Stimulated activated CD8-positive, alpha-beta memory T cell treated with anti-CD3 and anti-CD28 coated beads, Interleukin-15, amount 100 ng/mL, for 24 hours (primary cell): ENCODE measurements at places on chromosomes 5 and 9.

GRCh38 chr9:15231788-15232635 is 75.0 kb downstream of the TTC39B start:
- no peak for DNase-seq

DNA sequence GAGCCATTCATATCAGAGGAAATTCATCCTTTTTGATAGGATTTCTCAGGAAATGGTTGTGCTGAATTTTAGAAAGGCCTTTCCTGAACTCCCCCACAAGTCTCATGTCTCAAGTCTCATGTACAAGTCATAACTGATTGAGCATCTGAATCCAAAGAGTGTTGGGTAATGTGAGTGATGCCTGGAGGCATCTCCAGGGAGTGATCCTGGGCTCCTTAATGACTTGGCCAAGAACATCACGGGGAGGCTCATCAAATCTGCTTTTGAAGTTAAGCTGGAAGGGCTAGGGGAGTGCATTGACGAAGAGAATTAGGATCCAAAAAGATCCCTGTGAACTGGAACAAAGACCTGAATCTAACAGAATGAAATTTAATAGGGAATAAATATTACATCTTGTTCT is 79.2 kb downstream of the MAST4 start:
- no peak for DNase-seq

GRCh38 chr5:31701642-31702299 is 62.8 kb downstream of the PDZD2 start:
- no peak for DNase-seq

- DNase-seq = no peak
Observed at GRCh38 chr9:88268886-88269285, 119.4 kb upstream of the SPIN1 start.

DNA sequence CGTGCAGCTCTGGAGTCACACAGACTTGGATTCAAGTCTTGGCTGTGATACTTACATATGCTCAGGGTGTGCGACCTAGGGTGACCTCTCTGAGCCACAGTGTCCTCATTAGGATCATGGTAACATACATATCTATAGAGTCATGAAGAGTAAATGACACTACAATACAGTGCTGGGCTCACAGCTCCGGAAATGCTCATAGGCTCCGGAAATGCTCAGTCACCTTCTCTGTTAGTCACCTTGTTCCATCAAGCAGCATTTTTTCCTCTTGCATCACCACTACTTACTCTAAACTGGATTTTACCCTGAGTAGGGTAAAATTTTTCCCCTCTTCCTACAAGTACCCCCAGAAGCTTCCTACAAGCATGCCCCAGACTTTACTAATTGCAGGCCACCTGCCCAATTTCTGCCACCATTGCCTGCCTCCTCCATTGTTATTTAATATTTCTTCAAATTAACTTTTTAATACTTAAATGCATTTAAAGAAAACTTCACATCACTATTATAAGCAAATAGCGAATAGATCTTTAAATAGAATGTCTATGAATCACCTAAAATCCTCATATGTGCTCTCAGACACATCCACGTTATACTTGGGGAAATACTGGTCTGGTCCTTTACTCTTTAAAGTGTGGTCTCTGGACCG is 147.6 kb upstream of the SPRY4 start:
- no peak for DNase-seq

DNA sequence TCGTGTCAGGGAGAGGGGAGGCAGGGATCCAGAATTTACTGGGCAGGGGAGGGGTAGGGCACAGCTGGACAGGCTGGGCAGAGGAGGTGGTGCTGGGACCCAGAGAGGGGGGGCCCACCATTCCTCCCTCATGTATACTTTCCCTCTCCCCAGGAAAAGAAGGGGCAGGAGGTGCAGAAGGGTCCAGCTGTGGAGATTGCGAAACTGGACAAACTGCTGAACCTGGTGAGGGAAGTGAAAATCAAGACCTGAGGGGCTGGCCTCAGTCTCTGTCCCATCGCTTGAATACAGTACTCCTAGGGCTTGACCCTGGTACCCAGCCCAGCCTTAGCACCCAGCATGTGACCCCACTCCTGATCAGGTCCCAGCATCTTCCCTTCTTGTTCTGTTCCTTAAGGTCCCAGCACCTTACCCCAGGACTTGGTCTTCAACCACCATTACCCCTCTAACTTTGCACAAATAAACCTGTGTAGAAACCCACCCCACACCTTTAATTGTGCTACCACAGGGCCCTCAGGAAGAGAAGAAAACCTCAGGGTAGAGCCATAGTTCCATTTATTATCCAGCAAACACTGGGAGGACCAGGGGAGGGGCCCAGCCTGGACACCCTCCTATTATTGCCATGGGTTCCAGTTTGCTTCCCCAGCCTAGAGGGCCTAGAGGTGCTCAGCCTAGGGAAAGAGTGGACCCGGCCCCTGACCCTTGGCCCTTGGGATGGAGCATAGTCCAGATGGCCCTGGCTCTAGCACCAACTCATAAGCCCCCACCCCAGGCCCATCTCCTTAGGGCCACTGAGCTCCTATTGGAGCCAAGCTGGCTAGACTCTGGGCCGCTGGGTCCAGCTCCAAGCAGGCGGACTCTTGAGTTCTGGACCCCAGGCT is 2.0 kb downstream of the ENHO start:
- DNase-seq = no peak

GRCh38 chr9:129351058-129351641 is 173.1 kb upstream of the IER5L start:
- no peak for DNase-seq

GRCh38 chr9:137218754-137219271 is 3.2 kb downstream of the RNF208 start:
- DNase-seq = no peak

- no peak for DNase-seq
Observed at GRCh38 chr5:1324719-1325190, 20.1 kb downstream of the CLPTM1L start.

DNA sequence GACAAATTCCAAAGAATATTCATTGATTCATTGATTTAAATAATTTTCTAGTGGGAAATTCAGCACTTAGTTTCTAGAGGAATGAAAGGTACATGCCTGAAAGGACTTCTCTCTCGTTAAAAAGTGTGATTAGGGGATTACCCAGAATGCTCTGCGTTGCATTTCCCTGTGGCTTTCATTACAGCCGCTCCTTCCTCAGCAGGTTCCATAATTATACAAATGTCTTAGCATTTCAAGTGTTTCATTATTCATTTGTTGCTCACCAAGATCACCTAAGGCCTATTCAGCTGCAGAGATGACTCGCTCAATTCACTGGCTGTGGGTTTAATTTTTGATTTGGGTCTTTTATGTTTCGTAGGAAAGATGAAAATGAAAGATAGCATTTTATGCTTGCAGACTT is 52.8 kb downstream of the SPATA31C2 start:
- no peak for DNase-seq

GRCh38 chr5:169711551-169712225 is 74.6 kb downstream of the DOCK2 start:
- no peak for DNase-seq

DNA sequence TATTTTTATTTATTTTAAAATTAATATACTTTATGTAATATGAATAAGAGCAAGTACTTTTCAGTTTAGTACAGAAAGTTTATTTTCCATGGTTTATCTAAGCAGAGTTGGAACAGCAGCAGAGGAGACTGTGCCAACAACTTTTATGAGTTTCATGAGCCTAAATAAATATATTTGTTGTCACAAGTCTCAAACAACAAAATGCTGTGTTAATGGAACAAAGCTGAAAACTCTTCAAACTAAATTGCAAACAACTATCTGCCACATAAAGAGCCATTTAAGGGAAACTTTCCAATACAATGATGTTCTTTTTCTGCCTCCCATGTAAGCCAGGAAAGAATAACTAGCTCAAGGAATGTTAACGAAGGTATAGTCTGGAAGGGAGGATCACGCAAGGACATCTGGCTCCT is 96.1 kb downstream of the FBN2 start:
- DNase-seq = no peak

DNA sequence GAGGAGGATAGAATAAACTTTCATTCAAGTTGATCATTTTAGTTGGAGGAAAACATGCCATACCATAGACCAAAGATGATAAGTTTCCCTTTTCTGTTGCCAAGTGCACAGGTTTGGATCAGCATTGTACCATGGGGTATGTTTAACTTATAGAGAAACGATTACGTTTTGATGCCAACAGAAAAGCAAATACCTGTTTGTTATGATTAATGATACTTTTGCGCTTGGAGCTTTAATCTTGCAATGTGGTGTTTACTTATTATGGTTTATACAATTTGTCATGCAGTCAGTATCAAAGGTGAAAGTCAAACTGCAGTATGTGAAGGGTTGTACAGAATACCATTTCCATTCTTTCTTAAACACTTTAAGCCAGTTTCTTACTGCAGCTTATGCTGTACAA is 13.2 kb upstream of the ARHGEF28 start:
- no peak for DNase-seq

DNA sequence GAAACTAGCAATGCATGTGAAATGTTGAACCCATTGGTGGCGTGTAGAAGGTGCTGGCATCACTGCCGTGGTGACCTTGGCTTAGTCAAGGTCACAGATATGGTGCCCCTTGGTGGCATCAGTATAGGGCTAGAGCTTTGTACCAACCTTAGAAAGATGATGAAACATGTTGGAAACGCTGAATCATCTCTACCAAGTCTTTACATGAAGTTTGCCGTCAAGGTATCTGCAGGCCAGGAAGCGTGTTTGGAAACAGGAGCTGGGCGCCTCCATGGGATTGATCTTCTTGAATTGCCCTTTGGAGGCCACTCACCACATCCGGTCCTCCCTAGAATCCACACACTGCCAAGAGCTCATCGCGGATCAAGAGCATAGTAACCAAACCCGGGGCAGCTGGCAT is 16.9 kb upstream of the BOD1 start:
- DNase-seq = no peak

DNA sequence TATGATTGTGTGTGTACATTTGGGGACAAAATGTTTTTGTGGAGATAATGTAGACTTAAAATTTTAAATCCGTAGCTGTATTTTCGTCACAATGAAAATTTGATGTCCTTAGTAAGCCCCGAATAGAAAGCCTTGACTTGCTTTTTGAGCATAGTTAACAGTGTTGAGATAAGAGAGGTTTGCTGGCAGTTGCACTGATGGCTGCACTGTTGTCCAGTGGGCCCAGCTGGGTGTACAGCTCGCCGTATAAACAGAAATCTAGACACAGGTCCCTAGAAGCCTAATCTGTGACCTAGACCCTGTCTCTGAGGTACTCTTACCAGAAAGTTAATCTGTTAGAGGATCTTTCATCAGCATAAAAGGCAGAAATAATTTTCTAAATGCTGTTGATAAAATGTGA is 271.3 kb upstream of the DMRT1 start:
- DNase-seq = no peak
